ENCODE measurements at places on chromosomes 12 and 14.

DNA sequence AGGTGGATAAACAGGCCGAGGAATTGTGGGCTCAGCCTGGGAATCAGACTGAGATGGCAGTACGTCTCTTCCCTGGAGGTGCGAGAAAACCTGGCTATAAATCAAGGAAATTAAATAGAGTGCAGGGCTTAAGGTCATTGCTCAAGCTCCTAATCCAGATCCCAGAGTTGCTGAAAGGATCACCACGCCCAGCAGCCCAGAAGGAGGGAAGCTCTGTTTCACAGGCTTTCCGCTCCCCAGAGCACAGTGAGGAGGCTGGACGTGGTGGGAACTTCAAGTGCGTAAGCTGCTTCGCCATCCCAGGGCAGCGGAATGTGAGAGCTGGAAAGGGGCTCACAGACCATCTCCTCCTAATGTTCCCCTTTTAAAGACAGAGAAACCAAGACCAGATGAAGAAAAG, 651.6 kb upstream of the TBX3 start:
- ATAC-seq = no peak

- ATAC-seq = no peak
These were observed 39.5 kb downstream of the BEGAIN start for GRCh38 chr14:100547633-100548294.

- ATAC-seq = peak; percentile 41
These were observed 1.4 kb upstream of the CCDC85C start for GRCh38 chr14:99605299-99605961.

DNA sequence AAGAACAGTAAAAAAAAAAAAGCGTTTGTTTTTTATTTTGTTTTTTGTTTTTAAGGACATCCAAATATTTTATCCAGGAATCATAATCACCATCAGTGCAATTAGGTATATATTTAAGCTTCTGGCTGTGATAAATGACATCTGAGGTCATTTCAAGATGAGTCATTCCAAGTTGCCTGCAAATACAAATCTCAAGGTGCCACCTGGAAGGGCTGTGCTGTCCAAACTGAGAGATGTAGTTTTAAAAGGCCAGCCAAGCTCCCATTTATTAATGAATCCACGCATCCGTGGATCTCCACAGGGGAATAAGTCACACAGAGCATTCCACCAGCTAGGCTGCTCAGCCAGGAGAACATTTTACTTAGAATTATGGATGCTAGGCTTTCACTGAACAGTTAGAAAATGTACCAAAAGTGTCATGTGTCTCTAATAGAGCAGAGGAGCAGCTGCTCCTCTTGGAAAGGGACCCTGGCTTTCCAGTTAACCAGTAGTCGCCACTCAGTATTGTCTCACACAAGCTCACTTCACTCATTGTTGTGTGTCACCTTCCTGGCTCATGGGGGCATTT, 1151.4 kb upstream of the TMEM132C start:
- no peak for ATAC-seq
